ENCODE measurements at places on chromosomes 16 and 17. TPM values are rescaled to one million over a fixed set of nuclear protein-coding genes. Genes with fewer than 3 reads are reported as not detected.

Gene SPECC1
- 9.3 TPM for total RNA-seq

Gene TNK1
- total RNA-seq = 2.7 TPM

GRCh38 chr16:67396159-67397035, 3.1 kb upstream of the TPPP3 start:
- DNase-seq = no peak

DNA sequence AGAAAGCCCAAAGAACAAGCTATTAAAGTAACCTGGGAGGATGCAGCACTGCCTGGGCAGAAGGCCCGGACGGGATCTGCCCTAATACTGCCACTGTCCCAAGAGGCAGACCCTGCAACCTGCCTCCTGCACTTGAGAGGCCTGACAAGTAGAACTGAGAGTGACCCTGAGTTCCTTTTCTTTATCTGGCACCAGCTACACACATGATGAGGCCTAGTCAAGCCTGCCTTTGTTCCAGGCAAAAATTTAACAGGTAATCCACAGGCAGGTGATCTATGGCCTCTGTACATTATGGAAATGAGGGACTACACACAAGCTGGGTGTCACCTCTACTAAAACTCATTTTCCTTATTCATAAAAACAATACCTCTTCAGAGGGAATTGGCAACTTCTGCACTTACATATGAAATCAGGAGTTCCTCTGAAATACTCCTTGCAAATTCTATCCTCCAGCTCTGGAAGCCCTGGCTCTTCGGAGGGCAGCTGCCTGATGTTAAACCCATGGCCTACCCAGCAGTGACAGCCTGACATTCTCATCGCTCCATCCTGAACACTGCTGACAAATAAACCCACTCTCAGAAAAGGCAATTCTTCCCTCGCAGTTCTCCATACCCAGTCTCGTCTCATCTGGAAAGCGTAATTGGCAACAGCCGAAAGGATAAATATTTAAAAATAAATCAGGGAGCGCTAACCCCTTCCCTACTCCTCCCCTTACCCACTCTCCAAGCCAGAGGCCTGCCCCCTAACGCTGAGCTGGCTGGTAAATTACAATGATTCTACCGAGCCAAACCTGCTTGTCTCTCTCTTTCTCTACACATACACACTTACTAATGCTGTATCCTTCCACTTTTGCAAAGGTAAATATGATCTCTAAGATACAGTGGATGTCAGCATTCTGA, 2.5 kb upstream of the ZFHX3 start:
- no peak for DNase-seq

Gene CUEDC1
- 0.84 TPM for total RNA-seq

Gene ALOX12B
- total RNA-seq = 3.2 TPM

DNA sequence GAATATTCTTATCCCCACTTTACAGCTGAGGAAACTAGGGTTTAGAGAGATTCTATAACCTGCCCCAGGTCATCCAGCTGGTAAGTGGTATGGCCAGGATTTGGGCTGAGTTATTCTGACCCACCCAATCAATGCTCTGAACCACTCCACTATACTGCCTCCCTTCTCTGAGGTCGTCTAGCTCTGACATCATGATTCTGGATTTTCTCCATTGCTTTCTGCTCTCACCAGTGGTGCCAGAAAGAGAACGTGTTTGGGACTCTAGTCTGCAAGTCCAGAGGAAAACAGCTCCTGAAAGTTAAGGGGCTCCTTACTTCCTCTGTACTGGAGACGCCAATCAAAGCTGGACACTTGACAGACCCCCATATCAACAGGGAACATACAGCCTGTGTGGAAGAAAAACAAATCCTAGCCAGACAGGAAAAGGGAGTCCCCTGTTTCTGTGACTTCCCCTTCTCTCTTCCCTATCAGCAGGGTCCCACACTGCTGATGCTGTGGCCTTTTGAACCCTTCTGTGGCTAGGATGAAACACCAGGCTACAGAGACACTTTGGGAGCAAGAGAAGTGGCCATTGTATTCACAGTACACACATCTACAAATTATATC, 6.0 kb upstream of the EZH1 start:
- DNase-seq = no peak

- no peak for DNase-seq
Measured at GRCh38 chr17:7063518-7064094, 16.4 kb downstream of the CLEC10A start.

GRCh38 chr16:65355706-65356105, 233.8 kb upstream of the CDH11 start:
- DNase-seq = no peak

- no peak for DNase-seq
Measured at GRCh38 chr16:6363896-6364607, 968.6 kb upstream of the RBFOX1 start.

DNA sequence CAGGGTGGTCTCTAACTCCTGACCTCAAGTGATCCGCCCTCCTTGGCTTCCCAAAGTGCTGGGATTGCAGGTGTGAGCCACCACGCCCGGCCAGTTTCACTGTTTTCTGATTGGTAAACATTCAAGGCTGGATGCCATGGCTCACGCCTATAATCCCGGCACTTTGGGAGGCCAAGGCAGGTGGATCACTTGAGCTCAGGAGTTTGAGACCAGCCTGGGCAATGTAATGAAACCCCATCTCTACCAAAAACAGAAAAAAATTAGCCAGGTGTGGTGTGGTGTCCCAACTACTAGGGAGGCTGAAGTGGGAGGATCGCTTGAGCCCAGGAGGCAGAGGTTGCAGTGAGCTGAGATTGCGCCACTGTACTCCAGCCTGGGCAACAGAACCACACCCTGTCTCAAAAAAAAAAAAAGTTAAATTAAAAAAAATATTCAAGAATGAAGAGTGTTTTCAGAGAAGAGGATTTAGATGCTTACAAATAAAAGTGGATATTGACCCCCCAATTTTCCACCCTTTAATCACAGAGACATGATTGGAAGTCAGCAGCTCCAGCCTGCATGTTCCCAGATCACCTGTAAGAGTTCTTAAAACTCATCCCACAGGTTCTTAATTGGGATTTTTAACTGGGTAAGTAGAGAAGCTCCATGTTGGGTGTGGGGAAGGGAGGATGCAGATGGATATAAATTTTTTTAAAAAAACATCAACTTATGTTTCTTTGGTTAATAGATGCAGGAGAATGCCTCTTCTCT, 23.8 kb downstream of the HLF start:
- DNase-seq = no peak

All from activated naive CD4-positive, alpha-beta T cell treated with anti-CD3 and anti-CD28 coated beads, Interleukin-2, amount 50 U/mL, for 72 hours (primary cell).